Fibroblast of skin of left quadriceps (primary cell): ENCODE measurements at places on chromosomes 13 and 19.
A peak's percentile ranks its signal among the peaks of the same experiment; 100 is the strongest.

DNA sequence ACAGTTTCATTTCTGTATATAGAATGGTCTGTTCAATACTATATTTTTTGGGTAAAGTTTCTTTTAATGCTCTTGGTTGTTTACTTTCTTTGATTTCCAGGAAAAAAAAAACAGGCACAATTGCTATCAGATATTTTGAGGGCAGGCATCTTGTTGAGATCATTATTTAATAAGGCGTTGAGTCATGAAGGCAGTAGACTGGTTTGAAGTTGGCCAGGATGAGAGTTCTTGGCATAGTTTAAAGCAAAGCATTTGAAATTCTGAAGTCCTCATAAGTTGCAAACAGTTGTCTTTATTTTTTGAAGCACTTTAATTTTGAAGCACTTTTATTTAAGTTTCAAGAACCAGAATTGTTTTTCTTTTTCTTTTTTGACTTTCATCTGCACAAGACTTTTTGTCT lies 2.6 kb upstream of the ZNF175 start:
- DNase-seq = no peak

DNA sequence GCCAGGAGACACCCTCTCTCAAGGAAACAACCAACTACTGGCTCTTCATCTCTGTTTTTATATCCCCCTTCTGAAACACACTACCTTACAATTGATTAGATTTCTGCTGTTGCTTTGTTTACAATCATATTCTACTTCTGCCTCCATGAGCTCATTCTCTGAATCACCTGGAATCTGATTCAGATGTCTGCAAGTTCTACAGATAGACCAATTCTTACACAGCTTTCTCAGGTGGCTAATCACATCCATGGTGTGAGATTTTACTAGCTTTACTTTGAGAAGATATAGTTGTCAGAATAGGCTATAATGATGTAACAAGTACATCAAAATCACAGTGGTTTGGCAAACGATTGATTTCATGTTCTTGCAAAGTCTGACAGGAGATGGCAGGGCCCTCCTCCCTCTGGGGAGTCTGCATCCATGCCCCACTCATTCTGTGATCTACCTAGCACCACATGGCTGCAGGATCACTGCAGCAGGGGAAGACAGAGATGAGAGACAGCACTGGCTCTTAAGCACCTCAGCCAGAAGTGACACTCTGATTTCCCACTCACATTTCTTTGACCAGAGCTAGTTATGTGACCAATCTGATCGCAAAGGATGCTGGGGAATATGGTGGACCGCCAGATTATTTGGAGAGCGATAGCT lies 243.7 kb downstream of the FOXO1 start:
- no peak for DNase-seq

GRCh38 chr19:51082611-51083010 lies at the start of gene KLK14:
Gene KLK14 (minus strand): TSS chr19:51082887. CDS start chr19:51082614, 273 bp downstream.
- DNase-seq = no peak

- DNase-seq = no peak
These were observed 100.5 kb downstream of the EPSTI1 start for GRCh38 chr13:42891591-42891990.

GRCh38 chr19:45598267-45599001 lies 3.6 kb downstream of the GPR4 start:
- DNase-seq = no peak

GRCh38 chr19:53849237-53849676 lies 18.4 kb upstream of the MYADM start:
- DNase-seq = peak; percentile 85

DNA sequence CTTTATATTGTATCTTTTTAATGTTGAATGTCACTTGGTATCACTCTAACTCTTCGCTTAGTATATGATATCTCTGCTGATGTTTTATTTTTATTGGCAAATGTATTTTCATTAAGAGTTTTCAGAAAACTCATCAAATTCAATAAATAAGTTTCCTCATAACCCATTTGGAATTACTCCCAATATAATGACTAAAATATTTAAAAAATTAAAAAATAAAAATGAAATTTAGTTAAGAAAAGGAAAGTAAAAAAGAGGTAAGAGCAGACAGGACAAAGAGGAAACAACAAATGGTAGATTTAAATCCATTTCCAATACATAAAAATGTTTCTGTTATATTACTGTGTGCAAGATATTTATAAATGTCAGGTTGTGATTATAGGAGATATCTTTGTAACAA lies 548.9 kb upstream of the SPRY2 start:
- DNase-seq = no peak

- no peak for DNase-seq
These were observed 248.2 kb downstream of the SHISA2 start for GRCh38 chr13:25803641-25804040.

DNA sequence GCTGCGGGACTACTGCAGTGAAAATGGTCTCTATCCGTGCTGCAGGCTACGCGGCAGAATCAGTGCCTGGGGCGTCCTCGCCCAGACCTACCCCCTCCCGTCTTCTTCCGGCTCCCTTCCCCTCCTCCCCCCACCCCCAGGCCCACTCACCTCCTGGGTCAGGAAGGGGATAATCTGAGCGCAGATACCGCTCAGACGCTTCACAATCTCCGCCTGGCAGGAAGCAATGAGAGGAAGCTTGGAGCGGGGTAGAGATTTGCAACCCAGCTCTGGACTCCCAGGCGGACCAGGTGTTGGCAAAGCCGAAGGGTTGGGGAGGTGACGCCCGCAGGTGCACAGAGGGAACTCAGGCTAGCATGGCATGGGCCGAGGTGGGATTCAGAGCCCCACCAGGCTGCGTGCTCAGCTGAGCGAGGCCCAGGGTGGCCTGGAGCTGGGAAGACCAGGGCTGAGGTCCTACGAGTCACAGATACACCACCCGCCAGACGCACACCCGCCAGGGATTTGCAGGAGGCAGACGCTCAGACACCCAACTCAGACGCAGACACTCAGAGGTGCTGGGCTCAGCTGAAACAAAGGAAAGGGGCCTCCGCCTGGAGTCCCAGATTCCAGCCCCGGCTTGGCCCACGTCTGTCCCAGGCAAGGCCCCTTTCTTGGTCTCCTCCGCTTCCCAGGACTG lies 4.1 kb downstream of the TLE2 start:
- no peak for DNase-seq

DNA sequence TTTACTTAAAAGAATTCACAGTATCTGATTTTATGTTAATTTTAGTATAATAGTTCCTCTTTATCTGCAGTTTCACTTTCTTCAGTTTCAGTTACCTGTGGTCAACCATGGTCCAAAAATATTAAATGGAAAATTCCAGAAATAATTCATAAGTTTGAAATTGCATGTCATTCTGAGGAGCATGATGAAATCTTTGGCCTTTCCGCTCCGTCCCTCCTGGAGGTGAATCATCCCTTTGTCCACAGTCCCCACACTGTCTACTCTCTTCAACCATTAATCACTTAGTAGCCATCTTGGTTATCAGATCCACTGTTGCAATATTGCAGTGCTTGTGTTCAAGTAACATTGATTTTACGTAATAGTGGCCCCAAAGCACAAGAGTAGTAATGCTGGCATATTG lies 26.9 kb downstream of the SLITRK6 start:
- no peak for DNase-seq

DNA sequence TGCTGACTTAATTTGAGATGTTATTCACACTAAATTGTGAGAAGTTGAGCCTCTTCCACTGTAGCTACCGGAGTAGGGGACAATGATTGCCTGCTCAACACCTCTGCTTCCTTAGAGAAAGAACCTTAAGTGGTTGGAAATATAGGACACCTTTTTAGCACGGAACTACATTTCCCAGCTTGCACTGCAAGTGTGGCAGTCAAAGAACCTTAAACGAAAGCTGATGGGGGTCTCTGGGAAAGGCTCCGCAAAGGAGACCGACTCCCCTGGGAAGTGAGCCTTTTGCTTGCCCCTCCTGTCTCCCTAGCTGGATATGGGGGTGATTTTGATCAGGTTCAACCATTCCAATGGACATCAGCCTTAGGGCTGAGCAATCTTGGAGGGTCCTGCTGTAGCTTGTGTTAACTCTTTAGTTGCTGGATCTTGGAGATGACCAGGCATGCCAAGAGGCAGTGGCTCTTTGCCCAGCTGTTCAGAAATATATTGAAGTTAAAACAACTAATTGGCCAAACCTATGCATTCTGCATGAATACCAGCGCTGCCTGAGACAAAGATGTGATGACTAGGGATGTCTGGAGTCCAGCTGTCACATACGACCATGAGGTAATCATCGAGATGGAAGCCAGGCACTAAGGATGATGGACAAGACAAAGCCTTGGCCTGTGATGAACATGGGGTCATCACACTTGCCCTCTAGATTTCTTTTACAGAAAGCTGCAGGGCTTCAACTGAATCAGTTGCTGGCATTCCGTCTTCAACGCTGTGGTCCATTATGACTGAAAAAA lies 286.5 kb downstream of the FOXO1 start:
- DNase-seq = no peak
